ENCODE measurements at places on chromosomes 7 and 10.

DNA sequence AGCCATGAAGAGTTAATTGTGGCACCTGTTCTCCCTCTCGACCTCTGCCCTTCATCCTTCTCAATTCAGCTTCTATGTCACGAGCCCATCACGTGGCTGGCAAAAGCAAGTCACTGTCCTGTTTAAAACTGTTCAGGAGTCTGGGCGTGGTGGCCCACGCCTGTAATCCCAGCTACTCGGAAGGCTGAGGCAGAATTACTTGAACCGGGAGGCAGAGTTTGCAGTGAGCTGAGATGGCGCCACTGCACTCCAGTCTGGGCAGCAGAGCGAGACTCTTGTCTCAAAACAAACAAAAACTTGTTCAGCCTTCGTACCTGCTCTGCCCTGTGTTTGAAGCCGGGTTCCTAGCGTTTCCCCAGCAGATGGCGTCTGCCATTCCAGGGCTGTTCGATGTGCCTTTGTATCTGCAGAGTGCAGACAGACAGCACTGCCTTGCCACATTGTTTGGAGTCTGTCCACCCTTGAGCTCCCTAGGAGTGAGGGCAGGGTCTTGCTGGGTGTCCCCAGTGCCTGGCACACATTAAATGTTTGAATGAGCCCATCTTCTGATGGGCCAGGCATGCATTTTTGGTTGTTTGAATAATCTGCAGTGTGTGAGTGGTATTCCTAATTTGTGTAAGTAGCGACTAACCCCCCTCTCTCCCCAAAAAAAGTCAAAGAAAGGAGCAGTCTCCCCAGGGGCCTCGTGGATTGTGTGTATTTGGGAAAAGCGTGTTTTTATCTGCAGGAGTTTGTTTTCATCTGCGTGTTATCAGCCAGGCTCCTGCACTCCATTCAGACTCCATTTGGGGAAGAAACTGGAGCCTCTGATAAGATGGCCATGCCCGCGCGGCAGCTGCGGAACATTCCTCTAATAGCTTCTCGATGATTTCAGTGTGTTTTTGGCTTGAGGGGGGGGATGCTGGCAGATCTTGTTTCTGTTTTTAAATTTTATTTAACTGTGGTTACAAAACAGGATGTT lies 61.2 kb downstream of the DNAJB6 start:
- DNase-seq = peak; percentile 54

DNA sequence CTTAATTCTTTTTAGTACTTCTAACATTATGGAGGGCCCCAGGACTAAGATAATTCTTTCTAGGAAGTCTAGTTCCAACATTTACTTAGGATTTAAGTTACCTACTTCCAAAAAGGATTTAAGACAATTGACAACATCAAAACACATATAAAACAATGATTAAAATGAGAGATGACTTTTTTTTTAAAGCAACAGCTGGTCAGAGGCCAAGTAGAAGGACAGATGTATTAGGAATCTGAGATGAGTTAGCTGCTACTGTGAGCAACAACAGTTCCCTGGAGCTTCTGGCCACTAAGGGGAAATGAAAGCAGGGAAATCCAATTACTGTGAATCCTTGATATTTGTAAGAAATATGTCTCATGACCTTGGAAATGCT lies 222.3 kb downstream of the PHTF2 start:
- no peak for DNase-seq

DNA sequence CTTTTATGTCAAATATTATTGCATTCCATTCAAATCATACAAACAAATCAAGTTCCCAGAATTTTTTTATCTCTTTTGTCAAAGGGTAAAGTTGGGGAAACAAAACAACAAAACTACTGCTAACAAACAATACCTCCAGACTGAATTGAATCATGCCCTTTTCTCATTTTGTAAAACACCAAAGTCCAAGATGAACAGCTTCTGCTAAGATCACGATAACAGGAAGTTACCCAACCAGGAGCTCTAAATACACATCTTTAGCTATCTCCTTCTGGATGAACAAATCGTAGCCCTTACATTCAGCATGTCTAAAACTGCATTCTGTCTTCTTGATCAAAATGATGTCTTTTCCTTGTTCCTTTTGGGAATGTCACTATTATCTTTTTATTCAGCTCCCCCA lies 97.4 kb downstream of the CTTNBP2 start:
- no peak for DNase-seq

GRCh38 chr10:124740369-124741280 lies 3.6 kb downstream of the FAM53B start:
- no peak for DNase-seq

GRCh38 chr10:23331567-23332301 lies 12.9 kb downstream of the C10orf67 start:
- DNase-seq = no peak

- DNase-seq = peak; percentile 99
Observed at GRCh38 chr7:102464577-102465280, at the start of the genes ALKBH4 and LRWD1. Gene ALKBH4, minus strand, starts transcription at chr7:102464863. Its CDS starts 27 bp downstream, at chr7:102464836. Gene LRWD1, plus strand, starts transcription at chr7:102464984. Its CDS starts 97 bp downstream, at chr7:102465081.

- no peak for DNase-seq
Observed at GRCh38 chr7:130432886-130433285, 7.9 kb downstream of the CEP41 start.

GRCh38 chr7:49669692-49670260 lies 103.7 kb upstream of the VWC2 start:
- DNase-seq = no peak

DNA sequence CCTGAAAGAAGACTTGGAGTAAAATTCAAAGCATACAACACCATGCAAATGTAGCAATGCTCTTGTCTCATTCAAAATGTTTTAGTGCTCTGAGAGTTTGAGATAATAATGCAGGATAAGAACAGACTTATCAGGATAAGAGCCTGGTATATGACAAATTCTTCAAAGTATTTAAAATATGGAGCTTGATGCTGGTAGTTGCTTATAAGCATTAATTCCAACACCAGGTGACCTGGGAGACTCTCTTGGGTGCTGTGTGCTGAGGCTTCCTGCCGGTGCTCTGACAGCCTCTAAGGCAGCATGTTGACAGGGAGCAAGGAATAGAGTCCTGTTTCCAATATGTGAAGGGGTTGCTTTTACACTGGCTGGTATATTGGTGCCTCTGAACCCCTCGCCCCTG lies 34.8 kb upstream of the SLC26A5 start:
- no peak for DNase-seq

DNA sequence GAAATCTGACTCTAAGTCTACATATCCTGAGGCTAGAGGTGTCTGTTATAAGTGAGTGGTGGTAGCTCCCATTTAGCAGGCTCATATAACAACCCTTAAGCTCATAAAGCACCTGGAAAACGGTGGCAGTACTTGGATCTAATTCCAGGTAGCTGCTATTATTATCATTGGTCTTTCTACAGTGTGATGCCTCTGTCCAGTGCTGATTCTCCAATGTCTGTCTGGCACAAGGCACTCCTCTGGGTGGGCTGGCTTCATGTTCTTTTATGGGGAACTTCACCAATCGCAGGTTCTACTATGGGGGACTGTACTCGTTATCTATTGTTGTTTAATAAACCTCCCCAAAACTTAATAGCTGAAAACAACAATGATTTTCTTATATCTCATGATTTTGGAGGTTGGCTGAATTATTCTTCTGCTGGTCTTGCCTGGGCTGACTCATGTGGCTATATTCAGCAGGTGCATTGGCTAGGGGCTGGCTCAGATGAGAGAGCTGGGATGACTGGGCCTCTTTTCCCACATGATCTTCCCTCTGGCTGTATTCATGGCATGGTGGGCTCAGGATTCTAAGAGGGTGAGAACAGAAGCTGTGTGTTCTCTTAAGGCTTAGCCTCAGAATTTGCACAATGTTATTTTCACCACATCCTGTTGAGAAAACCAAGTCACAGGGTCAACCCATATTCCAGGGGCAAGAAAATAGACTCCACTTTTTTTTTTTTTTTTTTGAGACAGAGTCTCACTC lies 93.0 kb upstream of the PCGF5 start:
- DNase-seq = no peak

DNA sequence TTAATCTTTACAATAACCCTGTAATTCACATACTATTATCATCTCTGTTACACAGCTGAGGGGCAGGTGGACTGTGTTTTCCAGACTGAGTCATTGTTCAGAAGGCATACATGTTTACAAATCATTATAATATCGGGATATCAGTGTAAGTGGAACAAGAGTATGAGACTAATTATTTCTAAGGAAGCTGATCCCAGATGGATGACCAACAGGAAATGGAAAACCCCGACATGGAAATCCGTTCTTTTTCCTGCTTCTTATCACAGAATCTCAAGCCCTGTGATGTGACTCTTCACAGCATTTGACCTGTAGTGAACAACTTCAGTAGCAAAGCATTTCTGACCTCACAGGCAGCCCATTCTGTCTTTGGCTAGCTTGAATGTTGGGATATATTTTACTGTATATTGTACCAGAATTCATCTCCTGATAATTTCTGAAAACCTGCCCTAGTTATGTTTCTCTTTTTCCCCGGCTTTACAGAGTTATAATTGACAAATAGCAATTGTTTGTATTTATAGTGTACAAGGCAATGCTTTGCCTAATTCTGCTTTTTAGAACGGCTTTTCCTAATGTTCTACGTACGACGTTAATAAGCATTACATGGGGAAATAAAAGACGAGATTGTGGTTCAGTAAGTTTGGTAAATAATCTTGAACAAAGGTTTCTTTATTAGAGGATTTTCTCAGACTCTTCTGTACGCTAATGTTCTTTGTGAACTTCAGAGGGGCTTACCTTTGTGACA lies 78.6 kb upstream of the SYPL1 start:
- DNase-seq = no peak

- DNase-seq = no peak
Observed at GRCh38 chr7:46153951-46154787, 233.1 kb upstream of the IGFBP3 start.

GRCh38 chr7:43044511-43044910 lies 67.9 kb upstream of the HECW1 start:
- DNase-seq = no peak

- no peak for DNase-seq
Observed at GRCh38 chr10:117218654-117219053, 21.4 kb downstream of the KCNK18 start.

GRCh38 chr7:154431045-154431444 lies 378.8 kb downstream of the DPP6 start:
- DNase-seq = no peak

DNA sequence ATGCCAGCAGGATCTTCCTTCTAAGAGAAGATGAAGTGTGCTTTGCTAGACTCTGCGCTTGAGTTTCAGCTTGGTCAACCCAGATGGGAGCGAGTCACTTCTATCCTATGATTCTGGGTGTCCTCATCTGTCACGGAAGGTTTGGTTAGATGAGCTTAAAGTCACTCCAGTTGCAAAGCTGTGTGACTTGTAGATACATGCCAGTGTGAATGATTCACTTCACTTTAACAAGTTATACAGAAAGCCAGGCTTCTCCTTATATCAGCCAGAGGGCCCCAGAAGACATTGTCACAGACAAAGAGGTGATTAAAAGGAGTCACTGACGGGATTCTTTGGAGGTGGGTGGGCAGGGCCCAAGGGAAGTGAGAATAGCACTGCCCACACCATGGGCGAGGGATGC lies 122.6 kb upstream of the PFKP start:
- DNase-seq = no peak

DNA sequence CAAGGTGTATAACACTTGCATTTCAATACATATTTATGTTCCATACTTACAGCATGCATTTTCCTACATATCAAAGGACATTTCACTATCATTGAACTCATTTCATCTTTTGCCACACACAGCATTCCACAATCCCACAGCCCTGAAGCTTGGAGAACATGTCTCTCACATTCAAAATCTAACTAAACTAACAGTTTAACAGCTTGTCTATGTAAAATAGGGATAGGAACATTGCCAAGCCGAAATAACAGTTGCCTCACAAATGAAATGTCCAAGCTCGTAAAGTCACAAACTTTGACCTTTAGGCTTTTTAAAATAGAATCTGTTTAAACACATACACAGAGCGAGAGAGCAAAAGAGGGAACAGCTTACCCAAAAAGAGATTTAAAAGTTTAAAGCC lies 65.3 kb downstream of the HGF start:
- no peak for DNase-seq

DNA sequence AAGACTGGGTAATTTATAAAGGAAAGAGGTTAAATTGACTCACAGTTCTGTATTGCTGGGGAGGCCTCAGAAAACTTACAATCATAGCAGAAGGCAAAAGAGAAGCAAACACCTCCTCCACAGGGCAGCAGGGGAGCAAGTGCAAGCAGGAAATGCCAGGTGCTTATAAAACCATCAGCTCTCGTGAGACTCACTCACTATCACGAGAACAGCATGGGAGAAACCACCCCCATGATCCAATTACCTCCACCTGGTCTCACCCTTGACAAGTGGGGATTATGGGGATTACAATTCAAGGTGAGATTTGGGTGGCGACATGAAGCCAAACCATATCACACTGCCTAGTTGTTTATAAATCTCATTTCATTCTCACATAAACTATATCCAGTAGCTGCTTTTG lies 28.0 kb upstream of the CPN1 start:
- DNase-seq = no peak

GRCh38 chr7:155938129-155938528 lies 125.9 kb upstream of the SHH start:
- no peak for DNase-seq

GRCh38 chr7:111678986-111679385 lies 116.7 kb upstream of the IMMP2L start:
- DNase-seq = no peak

GRCh38 chr10:22992075-22992474 lies 64.2 kb downstream of the ARMC3 start:
- DNase-seq = no peak

DNA sequence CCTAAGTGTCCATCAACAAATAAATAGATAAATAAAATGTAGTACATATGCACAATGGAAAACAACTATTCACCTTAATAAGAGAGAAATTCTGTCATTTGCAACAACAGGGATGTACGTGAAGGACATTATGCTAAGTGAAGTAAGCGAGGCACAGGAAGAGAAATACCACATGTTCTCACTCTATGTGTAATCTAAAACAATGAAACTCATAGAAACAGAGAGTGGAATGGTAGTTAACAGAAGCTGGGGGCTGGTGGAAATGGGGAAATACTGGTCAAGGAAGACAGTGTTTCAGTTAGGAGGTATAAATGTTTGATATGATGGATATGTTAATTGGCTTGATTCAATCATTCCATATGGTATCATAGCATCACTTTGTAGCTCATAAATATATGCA lies 43.1 kb downstream of the ARL4A start:
- DNase-seq = no peak

- DNase-seq = no peak
Observed at GRCh38 chr10:124044143-124044862, 49.1 kb downstream of the CHST15 start.

DNA sequence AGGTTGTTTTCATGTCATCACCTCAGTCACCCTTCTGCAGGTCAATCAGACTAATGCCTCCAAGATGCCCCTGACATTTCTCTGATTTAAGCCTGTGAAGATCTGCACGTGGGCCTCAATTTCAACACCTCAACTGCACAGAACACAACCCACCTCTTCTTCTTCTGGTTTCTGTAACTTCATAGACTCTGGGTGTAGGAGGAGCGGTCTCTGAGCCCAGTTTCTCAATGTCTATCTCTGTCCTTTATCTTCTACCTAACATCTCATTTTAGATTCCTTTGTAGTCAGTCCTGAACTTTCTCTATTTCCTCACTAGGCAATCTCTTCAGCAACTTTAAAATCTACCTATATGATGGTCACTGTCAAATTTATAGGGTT lies 85.6 kb downstream of the PRKCQ start:
- DNase-seq = no peak

All from HuH-7.5 (cell line).